ENCODE measurements at places on chromosomes 12 and 14.

DNA sequence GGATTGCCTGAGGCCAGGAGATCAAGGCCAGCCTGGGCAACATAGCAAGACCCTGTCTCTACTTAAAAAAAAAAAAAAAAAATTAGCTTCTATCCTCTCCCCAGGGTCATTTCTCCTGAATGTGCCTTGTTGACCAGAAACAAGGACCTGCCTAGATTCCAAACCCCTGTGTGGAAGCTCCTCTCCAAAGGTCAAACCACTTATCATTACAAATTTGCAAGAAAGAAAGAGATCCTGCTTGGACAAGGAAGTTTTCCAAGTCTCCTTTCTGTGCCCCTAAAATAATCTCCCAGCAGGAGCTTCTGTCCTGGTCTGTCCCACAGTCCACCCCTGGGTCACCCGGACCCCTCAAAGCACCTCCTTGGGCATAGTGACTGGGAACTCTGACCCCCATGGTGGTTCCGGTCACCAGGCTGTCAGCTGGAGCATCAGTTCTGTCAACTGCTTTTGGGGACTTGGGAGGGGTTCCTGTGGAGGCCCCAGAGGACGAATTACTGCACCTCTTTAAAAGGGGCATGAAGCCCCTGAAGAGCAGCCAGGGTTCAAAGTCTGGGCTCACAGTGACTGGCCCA is 38.4 kb downstream of the ACTN1 start:
- DNase-seq, result no peak

- DNase-seq, result no peak
Observed at GRCh38 chr14:35495278-35495677, 38.7 kb upstream of the INSM2 start.

DNA sequence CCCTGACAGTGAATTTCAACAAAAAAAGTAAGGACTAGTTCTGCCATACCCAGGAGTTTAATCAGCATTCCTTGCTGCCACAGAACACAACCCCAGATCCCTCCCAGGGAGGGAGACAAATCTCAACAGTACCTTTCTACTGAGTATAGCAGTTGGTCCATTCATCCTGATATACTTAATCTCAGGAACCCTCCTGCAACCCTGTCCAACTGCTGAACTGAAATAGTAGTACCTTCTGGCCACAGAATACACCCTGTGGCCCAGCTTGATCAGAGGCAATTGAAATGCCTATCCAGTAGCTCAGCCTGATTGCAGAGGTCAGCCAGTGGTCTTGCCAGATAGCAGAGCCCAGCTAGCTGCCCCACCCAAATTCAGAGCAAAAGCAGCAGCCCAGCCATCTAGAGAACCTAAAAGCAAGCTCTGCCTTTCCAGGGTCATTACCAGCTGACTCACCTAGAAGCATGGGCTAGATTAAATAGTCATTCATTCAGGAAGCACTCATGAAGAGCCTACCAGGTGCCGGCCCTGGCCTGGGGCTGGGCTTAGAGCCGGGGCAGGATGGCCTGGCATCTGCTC is 40.0 kb upstream of the RHOJ start:
- no peak for DNase-seq

- DNase-seq, result no peak
Observed at GRCh38 chr14:90558983-90559590, 162.3 kb downstream of the CALM1 start.

GRCh38 chr12:33486058-33486457 is 46.4 kb upstream of the SYT10 start:
- DNase-seq, result no peak
